EL (cell line): ENCODE measurements at places on chromosomes 4 and X.

- DNase-seq: peak; percentile 67
Measured at GRCh38 chrX:150234126-150234525, 129.0 kb upstream of the MAMLD1 start.

DNA sequence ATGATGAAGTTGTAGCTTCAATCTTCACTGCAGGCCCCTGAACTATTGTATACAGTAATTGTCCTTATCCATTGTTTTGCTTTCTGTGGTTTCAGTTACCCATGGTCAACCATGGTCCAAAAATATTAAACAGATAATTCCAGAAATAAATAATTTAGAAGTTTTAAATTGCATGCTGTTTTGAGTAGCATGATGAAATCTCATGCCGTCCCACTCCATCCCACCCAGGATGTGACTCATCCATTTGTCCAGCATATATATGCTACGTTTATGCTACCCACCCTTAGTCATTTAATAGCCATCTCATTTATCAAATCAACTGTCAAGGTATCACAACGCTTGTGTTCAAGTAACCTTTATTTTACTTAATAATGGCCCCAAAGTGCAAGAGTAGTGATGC, 34.5 kb downstream of the IQCM start:
- peak; percentile 88 for DNase-seq

DNA sequence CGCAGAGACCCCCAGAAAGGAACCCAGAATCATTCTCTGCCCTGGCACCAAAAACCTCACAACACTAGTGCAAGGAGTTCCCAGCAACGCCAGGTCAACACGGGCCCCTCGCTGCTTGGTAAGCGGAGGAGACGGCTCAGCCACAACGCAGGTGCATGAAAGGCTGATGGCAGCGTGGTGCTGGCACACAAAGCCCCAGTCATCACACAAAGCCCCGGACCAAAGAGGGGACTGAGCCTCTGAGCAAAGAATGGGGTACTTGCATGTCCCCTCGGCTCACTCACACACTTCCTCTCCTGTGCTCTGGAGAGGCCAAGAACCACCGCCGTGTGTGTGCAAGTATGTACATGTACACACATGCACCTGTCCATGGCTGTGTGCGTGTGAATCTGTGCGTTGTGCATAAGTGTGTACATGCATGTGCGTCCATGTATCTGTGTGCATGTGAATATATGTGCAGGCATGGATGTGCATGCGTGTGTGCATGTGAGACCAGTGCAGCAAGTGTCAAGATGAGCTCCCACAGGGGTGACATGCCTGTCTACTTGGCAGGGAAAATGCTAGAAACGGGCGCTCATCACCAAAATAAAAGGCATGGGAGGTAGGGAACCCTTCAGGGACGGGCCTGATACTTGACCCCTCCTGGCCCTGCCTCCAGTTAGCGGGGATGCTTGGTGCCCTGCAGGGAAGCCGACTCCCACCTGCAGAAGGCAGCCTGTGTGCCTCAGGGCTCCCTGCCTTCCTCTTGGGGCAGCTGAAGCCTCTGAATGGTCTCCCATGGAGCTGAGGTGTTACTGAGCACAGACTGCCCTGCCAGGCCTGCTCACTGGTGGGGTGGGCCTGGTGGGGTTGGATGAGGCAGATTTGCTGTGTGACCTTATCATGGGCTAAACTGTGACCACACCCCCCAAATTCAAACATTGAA, 60.4 kb downstream of the ZFYVE28 start:
- DNase-seq: no peak

DNA sequence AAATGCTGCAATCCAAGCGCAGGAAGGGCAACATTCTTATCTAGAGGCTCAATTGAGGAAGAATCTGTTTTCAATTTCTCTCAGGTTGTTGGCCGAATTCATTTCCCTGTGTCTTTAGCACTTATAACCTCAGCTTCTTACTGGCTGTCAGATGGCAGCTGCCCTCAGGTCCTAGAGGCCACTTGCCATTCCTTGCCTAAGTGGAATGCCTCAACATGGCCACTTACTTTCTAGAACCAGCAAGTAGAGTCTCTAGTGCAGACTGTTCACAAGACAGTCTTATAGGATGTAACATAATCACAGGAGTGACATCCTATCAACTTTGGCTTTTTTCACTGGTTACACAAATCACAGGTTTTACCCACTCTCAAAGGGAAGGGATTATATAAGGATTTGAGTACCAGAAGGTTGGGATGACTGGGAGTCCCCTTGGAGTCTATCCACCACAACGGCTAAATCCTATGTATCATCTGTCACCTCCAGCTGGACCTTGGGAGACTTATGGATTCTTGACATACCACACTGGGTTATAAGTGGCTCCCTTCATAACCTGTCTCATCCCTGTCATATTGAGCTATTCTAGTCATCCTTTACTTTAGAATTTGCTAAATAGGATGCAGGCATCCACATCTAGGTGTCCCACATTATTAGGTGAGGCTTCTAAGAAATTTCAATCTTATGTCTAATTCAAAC, 297.9 kb upstream of the CTSO start:
- DNase-seq: peak; percentile 15

GRCh38 chrX:55754861-55755294, 37.3 kb downstream of the RRAGB start:
- DNase-seq: no peak

- peak; percentile 61 for DNase-seq
Measured at GRCh38 chr4:83618991-83619645, 83.2 kb downstream of the GPAT3 start.

DNA sequence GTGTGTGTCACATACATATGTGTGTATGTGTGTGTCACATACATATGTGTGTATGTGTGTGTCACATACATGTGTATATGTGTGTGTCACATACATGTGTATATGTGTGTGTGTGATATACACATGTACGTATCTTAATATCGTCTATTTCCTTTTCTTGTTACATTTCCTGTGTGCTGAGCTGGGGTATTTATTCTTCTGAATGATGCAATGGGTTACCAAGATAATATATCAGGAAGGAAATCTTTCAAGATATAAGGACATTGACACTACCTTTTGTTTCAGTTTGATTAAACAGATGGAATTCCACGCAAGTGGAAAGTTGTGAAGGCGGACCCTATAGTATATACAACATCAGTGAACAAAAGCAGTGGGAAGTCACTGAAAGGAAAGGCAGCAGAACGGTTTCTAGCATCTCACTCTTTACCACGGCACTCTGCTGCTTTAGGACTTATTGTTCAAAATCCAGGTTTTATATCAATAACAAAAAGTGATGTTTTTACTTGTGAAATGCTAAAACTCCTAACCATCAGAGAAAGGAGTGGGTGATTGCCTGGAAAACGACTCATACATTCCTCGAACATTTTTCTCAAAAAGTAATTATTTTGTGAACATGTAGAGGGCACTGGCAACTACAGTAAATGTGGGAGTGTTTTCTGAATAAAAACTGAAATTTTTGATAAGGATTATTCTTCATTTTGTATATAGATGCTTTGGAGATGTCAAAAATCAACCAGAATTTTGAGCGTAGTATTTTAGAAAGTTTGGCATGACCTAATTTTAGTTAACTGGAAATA, 43.1 kb upstream of the IL21 start:
- DNase-seq: peak; percentile 34

GRCh38 chrX:53481816-53482465, 47.8 kb upstream of the HSD17B10 start:
- DNase-seq: peak; percentile 49

GRCh38 chr4:151238477-151238876, 38.5 kb upstream of the PRSS48 start:
- no peak for DNase-seq

DNA sequence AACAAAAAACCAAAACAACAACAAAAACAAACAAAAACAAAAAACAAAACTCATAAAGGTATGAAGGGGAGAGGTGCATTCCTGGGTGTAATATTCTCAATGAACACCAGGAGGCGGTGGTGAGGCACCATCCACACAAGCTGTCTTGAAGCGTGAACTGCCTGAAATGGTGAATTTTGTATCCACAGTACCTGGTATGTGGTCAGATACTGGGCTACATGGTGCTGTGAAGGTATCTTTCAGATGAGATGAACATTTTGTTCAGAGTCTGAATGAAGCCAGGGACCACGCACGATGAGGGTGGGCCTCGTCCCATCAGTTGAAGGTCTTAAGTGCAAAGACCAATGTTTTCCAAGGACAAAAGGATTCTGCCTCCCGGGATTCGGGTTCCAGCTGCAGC, 58.5 kb downstream of the ASMT start:
- peak; percentile 27 for DNase-seq

- no peak for DNase-seq
Measured at GRCh38 chr4:6165766-6166165, 34.6 kb downstream of the JAKMIP1 start.

DNA sequence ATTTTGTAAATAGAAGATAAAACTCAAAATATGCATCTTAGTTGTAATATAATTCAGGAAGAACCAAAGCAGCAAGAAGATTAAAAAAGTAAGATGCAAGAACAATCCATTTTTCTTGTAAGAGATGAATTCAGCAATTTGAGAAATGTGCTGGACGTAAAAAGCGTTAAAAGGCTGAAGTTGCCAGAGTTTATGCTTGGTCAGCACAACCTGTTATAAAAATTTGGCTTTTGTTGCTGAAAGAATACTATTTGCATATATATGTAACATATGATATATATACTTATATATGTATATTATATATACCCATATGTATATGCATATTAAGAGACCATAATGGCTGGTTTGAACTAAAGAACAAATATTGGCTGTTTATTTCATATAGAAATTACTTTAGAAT, 449.6 kb upstream of the FAM241A start:
- no peak for DNase-seq

DNA sequence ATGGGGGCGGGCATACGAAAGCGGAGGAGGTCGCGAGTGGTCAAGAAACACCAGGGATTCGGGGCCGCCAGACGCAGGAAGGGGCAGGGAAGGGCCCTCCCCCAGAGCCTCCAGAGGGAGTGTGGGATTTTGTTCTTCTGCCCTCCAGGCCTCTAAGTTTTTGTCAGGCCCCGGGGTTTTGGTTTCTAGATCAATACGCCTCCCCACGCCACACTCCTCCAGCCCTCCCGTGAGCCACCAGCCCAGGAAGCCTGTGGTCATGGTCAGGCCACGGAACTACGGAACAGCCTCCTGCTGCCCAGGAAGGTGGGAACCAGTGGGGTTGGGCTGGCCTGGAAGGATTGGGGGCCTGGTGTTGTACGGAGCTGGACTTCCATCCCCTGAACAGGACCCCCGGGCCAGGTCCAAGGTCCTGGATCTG, 38.4 kb downstream of the CPLX1 start:
- DNase-seq: no peak

GRCh38 chr4:105306158-105306781, 159.6 kb downstream of the TET2 start:
- DNase-seq: peak; percentile 8

DNA sequence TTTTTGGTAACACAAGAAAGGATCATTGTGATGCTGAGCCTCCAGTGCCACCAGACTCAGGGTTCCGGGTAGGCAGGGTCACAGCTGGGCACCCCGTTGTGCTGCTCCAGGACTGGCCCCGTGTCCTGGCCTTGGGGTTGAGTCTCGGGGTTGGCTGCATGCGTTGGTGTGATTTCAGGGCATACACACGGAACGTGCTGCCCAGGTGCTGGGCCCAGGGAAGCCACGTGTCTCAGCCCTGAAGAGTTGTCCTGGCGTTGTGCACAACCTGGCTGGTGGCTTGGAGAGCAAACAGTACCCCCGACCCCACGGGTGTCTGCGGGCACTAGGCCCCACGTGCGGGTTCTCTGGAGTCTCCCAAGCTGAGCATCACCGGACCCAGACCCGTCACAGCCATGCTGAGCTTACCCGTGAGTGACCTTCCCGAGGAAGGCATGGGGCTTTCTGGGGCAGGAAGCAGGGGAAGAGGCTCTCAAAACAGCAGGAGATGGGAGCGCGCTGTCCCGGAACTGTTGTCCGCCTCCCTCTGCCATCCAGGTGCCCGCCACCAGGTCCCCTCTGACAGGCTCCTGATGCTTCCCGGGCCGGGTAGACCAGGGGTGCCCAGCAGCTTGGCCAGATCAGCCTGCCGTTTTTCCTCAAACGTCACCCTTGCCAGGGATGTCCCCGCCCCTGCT, 66.1 kb upstream of the ENPP6 start:
- DNase-seq: no peak

- no peak for DNase-seq
Measured at GRCh38 chr4:115149106-115149505, 35.7 kb upstream of the NDST4 start.

DNA sequence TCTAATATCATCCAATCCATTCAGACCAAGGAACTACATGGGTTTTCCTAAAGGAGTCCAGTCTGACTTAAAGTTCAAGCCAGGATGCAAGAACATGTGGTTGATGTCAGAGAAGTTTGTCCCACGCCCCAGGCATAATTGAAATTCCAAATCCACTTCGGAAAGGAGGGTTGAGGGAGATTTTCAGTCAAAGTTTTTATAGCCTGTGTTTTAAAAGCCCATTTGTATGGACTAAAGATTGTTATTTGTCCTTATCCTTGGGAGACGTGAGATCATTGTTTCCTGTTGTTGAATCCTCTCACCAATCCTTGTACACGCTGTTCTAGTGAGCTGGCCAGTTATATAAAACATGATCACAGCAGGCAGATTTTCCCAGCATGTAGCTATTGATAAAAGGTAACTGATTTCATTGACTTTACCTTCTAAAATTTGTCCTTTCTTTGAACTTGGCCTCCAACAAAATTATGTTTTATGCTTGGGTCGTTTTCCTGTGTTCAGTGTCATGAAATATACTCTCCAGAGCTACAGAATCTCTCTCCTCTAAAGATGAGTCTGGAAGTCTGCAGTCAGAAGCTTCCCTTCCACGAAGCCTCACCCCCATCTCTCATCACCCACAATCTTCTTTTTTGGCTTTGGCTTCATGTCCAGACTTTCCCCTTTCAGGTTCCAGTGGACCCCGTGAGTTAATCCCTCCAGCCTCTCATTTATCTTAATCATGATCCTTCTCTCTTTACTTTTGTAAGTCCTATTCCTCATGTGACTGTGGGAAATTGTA, 92.9 kb downstream of the ATP10D start:
- peak; percentile 12 for DNase-seq

- no peak for DNase-seq
Measured at GRCh38 chr4:62170235-62170634, 970.1 kb downstream of the ADGRL3 start.

- DNase-seq: no peak
Measured at GRCh38 chr4:140556372-140557085, 12.2 kb downstream of the UCP1 start.

- DNase-seq: peak; percentile 62
Measured at GRCh38 chrX:10529344-10529743, 91.0 kb downstream of the MID1 start.

DNA sequence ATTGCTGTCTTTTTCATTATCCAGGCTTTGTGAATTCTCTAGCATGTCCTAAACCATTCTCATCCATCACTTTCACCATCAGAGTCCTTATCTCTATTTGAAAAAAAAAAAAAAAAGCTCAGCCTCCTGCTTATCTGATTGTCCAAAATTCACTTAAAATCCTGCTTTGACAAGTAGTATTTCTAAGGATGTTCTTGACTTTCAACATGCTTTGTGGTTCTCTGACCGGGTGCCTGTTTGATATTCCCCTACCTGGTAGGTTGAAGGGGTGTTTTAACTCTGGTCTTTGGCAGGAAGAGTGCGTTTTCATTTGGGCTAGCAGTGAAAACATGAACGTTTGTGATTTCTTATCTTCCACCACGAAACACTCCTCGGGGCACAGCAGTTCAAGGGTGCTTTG, 17.3 kb upstream of the BBS12 start:
- no peak for DNase-seq
